Activated naive CD8-positive, alpha-beta T cell treated with anti-CD3 and anti-CD28 coated beads for 36 hours (primary cell): ENCODE measurements at places on chromosomes 4 and X. TPM values are rescaled to one million over a fixed set of nuclear protein-coding genes. Genes with fewer than 3 reads are reported as not detected.
A peak's percentile ranks its signal among the peaks of the same experiment; 100 is the strongest.

GRCh38 chr4:56288663-56289062 is 98.6 kb downstream of the AASDH start:
- DNase-seq, result no peak

DNA sequence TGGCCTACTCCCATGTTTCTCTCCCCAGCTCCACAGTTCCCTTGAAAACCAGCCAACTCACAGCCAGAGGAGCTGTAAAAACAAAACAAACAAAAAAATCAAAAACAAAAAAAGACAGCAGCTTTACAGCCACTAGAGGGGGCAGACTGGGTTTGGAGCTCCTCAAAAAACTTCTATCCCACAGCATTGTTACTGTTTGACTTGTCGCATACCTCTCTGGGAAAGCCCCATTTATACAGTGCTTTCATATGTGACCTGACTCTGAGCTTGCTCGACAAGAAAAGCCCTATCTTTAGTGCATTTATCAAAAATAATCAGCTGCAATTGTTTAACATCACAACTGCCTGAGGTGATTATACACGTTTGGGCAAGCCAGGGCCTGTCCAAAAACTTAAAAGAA is 21.6 kb downstream of the TSPAN6 start:
- DNase-seq, result peak; percentile 2

DNA sequence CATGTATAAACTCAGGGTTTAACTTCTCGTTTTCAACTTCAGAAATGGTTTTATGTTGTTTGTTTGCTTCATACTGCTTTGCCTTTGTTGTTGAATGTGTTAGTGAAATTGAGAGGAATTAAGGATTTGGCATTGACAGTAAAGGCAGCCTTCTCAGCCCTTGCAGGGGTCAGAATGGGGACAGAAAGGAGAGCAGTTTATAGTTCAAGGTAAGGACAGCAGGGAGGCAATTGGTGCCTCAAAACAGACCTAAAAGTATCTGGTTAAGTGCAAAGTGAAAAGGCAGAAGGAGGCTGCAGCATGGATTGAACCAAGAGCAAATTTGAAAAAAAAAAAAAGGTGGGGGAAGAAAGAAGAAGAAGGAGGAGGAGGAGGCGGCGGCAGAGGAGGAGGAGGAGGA is 835.0 kb upstream of the ADGRL3 start:
- DNase-seq, result no peak

GRCh38 chr4:1238676-1239000 is 10.3 kb downstream of the CTBP1 start:
- no peak for DNase-seq

GRCh38 chr4:17480210-17480927 is 31.5 kb downstream of the QDPR start:
- DNase-seq, result no peak

- no peak for DNase-seq
These were observed 32.7 kb downstream of the ELF2 start for GRCh38 chr4:139144161-139144859.

DNA sequence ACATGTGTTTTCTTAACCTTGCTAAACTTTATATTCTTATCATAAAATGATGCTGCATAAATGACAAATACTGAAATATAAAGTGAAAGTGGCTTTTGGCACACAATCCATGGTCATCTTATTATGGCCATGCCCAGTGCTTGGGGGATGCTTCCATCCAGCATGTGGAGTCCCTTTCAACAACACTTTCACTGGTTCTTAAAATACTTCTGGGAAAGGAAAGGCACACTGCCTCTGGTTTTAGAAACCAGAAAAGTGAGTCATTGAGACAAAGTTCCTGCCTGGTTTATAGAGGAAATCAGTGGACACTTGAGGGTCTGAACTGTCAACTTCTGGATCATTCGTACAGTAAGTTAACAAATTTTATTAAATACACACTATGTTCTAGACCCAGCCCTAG is 248.0 kb upstream of the ADAMTS3 start:
- DNase-seq, result no peak

- DNase-seq, result peak; percentile 95
These were observed at the start of gene TSPYL2 for GRCh38 chrX:53081925-53082772. Gene TSPYL2, plus strand, starts transcription at chrX:53082367. Its CDS starts 132 bp downstream, at chrX:53082499.

DNA sequence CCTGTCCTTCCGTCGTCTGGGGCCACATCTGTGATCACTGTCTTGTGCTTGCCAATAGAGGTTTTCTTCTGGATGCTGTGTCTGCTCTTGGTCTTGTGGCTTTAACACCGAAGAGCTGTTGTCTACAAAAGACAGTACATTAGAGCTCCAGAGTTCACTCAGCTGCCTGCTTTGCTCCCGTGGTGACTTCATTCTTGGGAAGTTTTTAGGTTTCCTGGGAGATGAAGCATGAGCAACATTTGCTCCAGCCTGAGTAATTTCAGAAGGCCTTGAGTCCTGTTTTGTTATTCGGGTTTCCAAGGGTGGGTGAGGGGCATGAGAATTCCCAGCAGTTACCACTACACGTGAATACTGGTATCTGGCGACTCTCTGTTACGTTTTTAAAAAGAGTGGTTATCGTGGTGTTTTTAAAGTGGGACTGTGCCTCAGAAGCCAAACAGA is 189.2 kb downstream of the SHROOM3 start:
- no peak for DNase-seq

DNA sequence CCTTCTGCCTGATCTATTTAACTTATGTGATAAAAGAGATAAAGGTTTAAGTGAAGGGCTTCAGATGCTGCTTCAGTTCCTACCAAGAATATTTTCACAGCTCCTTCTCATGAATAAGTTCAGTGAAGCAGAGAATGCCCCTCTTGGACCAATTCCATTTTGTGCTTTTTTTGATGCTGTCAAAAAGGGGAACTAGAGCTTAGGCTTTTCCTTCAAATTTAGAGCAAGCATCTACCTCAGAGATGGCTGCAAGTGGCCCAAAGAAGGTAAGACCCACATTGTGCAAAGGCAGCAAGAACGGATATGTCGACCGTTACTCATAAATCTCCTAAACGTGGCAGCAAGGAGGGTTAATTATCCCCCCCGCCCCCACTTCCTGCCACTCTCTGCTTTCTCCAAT is 4.5 kb downstream of the CHRDL1 start:
- DNase-seq, result no peak

GRCh38 chr4:142091691-142092182 is 455.4 kb downstream of the IL15 start:
- DNase-seq, result no peak

- DNase-seq, result no peak
These were observed 23.6 kb downstream of the MGST2 start for GRCh38 chr4:139689093-139689722.

DNA sequence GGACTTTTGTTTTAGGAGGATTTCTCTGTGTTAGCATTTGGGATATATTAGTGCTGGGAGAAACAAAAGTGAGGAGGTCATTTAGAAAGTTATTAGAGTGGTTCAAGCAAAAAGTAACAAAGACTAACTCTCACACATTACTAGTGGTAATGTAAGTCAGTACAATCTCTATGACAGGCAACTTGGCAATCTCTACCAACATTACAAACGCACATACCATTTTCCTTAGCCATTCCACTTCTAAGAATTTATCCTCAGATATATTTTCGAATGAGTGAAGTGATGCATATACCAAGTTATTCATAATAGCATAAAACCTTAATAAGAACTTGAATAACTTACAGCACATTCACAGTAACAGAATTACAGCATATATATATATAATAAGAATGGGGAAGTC is 146.2 kb downstream of the PRSS12 start:
- no peak for DNase-seq

DNA sequence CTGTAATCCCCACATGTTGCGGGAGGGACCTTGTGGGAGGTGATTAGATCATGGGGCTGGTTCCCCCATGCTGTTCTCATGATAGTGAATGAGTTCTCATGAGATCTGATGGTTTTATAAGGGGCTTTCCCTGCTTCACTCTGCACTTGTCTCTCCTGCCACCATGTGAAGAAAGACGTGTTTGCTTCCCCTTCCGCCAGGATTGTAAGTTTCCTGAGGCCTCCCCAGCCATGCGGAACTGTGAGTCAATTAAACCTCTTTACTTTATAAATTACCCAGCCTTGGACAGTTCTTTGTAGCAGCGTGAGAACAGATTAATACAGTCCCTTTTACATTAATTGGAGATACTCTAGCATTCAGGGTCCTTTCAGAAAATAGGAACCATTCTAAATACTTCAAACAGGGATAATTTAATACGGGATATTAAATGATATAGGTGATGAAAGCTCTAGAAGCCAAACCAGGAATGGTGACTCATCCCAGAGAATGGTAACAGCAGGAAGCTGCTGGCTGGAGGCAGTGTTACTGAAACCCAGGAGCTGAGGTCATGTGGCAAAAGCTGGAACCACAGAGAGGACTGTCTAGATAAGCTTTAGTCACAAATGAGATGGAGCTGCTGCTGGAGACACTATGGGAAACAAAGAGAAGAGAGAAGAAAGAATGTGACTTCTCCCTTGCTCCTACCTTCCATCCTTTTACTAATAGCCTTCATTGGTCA is 57.3 kb downstream of the GSTCD start:
- no peak for DNase-seq

GRCh38 chrX:130084631-130085237 is 25.6 kb downstream of the ELF4 start:
- DNase-seq, result peak; percentile 26

GRCh38 chr4:20544645-20545044 is 155.6 kb upstream of the PACRGL start:
- no peak for DNase-seq

DNA sequence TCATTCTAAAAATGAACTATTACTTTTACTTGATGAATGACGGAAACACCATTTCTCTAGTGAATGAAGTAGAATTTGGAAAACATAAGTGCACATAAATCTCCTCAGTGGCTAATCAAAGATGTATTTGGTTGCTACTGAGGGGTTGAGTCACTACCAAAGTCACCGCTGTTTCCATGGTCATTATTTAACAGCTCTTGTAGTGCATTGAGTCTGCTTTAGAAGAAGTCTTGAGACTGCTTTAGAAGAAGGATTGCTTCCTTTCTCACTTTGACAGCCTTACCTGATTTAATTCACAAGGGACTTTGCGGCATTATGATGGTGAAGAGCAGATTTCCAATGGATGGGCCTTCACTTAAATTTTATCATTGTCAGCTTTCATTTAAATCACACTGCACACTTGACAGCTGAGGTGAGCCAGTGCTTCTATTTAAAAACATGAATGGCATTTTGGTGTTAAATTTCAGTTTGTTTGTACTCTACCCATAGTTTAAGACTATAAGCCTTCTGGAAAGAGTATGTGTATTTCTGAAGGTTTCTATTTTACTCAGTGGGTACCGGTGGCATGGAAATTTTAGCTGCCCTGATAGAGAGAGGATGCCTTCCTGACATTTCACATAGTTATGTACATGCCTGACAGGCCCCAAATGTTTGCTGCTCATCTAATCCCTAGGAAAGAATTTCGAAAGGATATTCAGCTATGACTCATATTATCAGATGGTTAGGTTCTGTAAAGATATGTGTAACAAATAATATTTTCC is 9.5 kb downstream of the ASB5 start:
- no peak for DNase-seq

GRID2 gene
- not detected for total RNA-seq

APELA gene
- not detected for total RNA-seq

EXOC1 gene
- 22.2 TPM for total RNA-seq

C1QTNF7 gene
- not detected for total RNA-seq
